Uterus (tissue), 4 donors: ENCODE measurements at places on chromosomes 2 and 18. TPM values are rescaled to one million over a fixed set of nuclear protein-coding genes. Genes with fewer than 3 reads are reported as not detected.

GRCh38 chr18:70363861-70364260 is 75.0 kb downstream of the SOCS6 start:
- DNase-seq: no peak

DNA sequence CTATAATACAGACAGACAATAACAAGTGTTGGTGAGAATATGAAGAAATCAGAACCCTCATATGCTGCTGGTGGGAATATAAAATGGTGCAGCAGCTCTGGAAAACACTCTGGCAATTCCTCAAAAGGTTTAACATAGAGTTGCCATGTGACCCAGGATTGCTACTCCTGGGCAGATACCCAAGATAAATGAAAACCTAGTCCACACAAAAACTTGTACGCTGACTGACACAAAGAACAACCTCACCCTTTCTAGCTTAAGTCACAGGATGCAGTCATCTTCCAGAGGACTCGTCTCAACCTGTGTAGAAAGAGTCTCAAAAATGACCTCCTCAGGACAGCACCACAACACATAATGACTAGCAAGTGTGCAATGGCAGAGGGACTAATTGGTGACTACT is 71.6 kb upstream of the ACAA2 start:
- DNase-seq: no peak

GRCh38 chr2:142883526-142883925 is 6.1 kb downstream of the KYNU start:
- no peak for DNase-seq

DNA sequence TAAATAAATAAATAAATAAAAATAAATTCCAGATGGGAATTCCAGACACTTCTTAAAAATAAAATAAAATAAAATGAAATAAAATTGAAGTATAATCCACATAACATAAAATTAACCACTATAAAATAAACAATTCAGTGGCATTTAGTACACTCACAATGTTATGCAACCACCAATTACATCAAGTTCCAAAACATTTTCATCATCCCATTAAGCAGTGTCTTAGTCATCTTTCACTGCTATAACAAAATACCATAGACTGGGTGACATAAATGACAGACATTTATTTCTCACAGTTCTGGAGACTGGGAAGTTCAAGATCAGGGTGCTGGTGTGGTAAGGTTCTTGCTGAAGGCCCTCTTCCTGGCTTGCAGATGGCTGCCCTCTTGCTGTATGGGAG is 22.6 kb upstream of the PROKR1 start:
- no peak for DNase-seq

DNA sequence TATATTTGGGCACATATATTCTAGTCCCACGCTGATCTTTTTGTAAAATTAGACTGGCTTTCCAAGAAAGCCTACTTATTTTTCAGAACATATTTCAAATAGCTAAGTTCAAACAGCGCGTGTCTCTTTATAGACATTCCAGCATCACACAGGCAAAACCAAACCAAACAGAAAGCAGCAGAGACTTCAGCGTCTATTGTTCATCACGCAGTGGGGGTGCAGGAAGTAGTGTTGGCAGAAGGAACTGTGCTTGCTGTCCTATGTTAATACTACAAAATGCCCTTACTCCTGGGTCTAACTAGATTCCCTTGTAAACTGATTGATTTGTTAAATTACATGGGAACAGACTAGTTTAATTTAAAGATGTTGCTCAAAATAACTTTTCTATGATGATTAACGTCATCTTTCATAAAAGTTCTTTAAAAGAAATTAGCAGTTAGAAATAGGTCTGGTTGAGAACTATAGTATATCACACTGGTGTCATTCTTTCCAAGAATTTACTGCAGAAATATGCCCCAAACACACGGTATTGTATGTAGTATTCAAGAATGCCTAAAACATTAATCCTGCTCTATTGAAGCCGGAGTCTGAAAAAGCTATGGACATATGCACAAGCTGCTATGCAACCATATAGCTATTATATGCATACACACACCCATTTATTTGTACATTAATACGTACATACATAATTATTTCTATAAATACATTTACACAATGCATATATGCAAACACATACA is 436.3 kb downstream of the CBLN2 start:
- no peak for DNase-seq

DNA sequence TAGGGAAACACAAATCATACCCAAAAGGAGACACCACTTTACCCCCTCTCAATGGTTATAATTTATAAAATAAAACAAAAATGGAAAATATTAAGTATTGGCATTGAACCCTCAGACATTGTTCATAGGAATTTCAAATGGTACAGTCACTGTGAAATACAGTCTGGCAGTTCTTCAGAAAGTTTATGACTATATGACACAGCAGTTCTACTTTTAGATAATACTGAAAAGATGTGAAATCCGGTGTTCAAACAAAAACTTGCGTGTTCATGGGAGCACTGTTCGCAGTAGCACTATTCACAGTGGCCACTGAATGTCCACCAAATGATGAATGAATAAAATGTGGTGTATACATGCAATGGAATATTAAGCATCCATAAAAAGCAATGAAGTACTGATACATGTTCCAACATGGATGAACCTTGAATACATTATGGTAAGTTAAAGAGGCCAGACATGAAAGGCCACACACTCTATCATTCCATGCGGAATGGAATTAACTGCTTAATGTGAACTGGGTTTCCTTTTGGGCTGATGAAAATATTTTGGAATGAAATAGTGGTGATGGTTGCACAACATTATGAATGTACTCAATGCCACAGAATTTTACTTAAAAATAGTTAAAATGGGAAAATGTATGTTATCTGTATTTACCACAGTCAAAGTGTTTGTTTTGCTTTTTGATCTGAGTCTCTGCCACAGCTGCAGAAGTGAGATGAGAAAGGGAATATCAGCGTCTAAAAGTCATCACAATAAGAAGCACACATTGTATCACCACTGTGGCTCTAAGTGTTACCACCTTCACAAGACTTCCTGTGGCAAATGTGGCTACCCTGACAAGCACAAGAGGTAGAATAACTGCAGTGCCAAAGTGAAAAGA is 864.6 kb downstream of the SUCLG1 start:
- no peak for DNase-seq

DNA sequence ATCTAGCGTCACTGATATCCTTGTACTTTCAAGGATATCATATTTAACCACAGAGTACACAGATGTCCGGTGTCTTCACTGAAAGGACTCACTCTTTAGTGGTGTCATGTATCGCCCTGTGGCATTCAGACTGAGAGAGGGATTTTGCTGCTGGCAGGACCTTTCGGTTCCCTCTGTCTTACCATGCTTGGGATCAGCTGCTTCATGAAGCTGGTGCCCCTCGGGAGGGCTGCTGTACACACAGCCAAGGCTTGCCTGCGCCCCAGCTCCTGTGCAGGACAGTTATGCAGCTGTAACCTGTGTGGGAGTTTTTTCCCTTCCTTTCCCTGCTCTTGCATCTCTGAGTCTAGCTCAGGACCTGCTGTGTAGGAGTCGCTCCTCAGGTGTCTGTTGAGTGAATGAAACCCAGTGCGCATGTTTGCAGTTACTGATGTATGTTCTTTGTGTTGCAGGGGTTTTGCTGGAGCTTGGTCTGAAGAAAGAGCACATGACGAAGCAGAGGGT is 64.4 kb downstream of the GREB1 start:
- no peak for DNase-seq

DNA sequence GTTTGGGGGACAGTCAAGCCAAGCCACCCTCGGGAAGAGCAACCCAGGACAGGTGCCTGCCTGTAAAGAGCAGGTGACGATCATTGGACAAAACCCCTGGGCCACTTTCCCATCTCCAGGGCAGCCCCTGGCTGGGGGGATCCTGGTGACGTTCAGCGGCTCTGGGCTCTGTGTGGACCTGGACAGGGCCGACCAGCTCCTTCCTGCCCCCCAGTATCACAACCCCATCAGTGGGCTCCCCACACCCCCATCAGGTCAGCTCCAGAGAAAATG is 57.3 kb upstream of the ASAP2 start:
- DNase-seq: no peak

DNA sequence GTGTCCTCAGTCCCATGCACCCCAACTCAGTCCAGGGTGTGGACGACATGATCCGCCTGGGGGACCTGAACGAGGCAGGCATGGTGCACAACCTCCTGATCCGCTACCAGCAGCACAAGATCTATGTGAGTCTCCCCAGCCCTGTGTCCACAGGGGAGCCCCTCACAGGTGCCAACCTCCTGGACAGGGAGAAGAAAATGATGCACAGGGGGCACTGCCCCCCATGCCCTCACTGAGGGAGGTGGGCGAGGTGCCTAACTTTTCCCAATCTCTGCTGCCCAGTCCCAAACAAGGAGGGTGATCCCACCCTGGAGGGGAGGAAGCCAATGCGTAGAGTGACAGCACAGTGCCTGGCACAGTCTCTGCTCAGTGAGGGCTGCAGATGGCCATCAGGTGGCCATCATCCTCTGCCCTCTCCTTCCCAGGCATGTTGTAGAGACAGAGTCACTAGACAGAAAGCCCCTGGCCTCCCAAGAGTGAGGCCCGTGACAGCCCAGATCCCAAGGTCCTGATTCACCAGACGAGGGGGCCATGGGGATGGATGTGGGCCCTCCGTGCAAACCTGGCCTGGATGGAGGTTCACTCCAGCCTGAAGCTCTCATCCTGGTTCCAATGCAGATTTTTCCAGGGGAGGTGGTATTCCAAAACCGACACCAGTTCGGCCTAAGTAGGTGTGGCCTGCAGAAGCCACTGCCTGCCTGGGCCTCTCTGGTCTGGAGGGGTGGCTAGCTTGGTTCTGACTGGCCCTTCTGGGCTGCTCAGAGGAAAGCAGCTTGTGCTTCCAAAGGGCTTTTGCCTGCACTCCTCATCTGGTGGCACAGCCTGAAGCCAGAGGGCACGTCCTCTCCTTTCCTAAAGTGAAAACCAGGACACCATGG is 30.0 kb downstream of the MYO7B start:
- no peak for DNase-seq

DNA sequence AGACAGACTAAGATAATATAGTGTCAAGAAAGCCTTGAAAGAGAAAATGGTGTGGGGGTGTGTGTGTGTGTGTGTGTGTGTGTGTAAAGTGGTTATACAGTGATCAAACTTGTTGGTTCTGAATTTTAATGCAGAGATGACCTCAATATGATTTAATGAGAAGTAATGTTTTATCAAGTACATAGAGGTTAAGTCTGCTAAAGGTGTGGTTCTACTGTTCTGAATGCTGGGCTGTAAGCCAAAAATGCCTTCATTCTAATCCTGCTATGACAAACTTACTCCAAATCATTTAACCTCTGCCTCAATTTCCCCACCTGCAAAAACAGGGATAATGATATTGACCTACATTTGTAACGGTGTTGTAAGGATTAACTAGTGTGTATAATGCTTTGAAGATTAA is 87.9 kb downstream of the WDPCP start:
- no peak for DNase-seq

GRCh38 chr2:74255660-74256213 is 57.3 kb downstream of the MTHFD2 start:
- DNase-seq: no peak

GRCh38 chr18:79068341-79068936 is 755 bp upstream of the ATP9B start:
- DNase-seq: peak; percentile 17

DNA sequence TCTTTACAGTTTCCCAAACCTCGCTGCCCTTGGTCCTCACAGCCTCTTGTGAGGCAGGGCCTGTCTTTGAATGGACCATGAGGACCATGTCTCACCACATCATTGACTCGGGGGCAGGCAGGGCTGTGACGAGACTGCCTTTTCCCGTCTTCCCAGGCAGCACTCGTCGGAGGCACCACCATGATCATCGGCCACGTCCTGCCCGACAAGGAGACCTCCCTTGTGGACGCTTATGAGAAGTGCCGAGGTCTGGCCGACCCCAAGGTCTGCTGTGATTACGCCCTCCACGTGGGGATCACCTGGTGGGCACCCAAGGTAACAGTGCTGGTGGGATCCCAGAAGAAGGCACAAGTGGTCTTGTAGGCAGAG is 45.7 kb upstream of the MAPRE3 start:
- no peak for DNase-seq

DNA sequence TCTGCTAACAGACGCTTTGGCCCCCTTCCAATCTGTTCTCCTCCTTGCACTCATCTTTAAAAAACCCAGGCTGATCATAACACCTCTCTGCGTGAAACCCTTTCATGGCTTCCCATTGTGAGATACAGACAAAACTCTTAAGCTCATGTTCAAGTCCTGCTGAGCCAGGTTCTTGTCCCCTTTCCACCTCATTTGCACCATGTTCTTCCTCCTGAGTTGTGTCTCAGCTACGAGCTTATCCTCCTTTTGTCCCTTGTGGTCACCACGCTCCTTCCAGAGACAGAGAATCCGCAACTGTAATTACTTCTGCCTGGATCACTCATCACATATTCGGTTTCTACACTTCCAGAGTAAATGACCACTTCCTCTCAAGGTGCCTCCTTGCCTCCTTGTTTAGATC is 238.8 kb downstream of the ACTR3 start:
- no peak for DNase-seq

GRCh38 chr2:102499558-102499957 is 26.5 kb downstream of the SLC9A4 start:
- DNase-seq: no peak

- DNase-seq: no peak
These were observed 95.5 kb downstream of the KCTD18 start for GRCh38 chr2:200414367-200414766.

DNA sequence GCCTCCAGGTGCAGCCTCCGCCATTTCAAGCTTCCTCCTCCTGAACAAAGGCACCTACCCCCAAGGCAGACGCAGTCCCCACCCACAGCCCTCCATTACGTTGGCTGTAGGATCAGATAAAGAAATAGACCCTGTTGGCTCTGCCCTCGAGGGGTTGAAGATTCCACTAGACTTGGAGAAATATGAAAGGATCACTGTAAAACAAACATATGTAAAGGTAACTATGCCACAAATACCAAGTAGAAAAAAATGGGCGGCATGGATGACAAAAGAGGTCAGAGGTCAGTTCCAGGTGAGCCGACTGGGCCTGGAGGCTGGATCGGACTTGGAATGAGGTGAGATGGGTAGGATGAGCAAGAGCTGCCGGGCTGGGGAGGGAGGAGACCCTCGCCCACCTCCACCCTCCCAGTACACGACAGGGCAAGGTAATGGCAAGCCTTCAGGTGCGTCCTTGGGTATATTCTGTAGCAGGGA is 84.8 kb upstream of the POMC start:
- no peak for DNase-seq

- no peak for DNase-seq
These were observed 6.0 kb upstream of the RAB6D start for GRCh38 chr2:131369954-131370353.

- no peak for DNase-seq
These were observed 136.4 kb downstream of the SH3RF3 start for GRCh38 chr2:109265369-109265768.

The NRP2 gene
- total RNA-seq: 156 TPM

The CFAP53 gene
- 0.95 TPM for total RNA-seq

The PLCL1 gene
- total RNA-seq: 12.4 TPM

The DLX1 gene
- 0.14 TPM for total RNA-seq

The NAT8 gene
- not detected for total RNA-seq

The RGPD3 gene
- total RNA-seq: under 0.01 TPM

The UPP2 gene
- total RNA-seq: not detected

The IL37 gene
- total RNA-seq: not detected

The SCN7A gene
- total RNA-seq: 46.1 TPM

The LIPG gene
- total RNA-seq: not detected

The KRTCAP3 gene
- total RNA-seq: 1.9 TPM

The TFCP2L1 gene
- total RNA-seq: 0.18 TPM

The EVA1A gene
- not detected for total RNA-seq

The KANSL1L gene
- total RNA-seq: 53.5 TPM

The SPDYA gene
- total RNA-seq: 7.3 TPM
